Smooth muscle cell of the pulmonary artery (primary cell): ENCODE measurements at places on chromosomes 3 and 15. TPM values are rescaled to one million over a fixed set of nuclear protein-coding genes. Genes with fewer than 3 reads are reported as not detected.

Gene HHATL
- total RNA-seq = not detected in 2 replicates

Gene SH3BP5
- 21.7 and 33.0 TPM in 2 replicates for total RNA-seq

Gene MRAS
- 54.4 and 74.1 TPM in 2 replicates for total RNA-seq

Gene RFC4
- total RNA-seq = 11.1 and 12.6 TPM in 2 replicates
